ENCODE measurements at places on chromosomes 16 and 17.

- no peak for DNase-seq
Observed at GRCh38 chr17:56624912-56625311, 31.4 kb downstream of the NOG start.

- DNase-seq: no peak
Observed at GRCh38 chr17:45428931-45429338, 3.7 kb downstream of the ARHGAP27 start.

DNA sequence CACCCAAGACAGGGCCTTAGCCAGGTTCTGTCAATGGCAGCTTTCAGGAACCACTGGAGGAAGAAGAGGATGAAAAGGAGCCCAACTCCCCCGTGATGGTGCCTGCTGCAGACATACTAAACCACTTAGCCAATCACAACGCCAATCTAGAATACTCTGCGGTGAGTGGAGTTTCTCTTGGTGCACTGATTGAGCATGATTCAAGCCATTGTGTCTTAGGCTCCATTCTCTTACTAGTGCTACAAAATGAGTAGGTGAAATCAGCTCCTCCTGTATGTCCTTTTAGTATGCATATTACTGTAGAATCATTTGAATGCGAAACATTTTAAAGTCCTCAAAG, 1.4 kb downstream of the SETD6 start:
- DNase-seq: no peak

- peak; percentile 72 for DNase-seq
Observed at GRCh38 chr17:82528484-82529265, 9.1 kb downstream of the FOXK2 start.

DNA sequence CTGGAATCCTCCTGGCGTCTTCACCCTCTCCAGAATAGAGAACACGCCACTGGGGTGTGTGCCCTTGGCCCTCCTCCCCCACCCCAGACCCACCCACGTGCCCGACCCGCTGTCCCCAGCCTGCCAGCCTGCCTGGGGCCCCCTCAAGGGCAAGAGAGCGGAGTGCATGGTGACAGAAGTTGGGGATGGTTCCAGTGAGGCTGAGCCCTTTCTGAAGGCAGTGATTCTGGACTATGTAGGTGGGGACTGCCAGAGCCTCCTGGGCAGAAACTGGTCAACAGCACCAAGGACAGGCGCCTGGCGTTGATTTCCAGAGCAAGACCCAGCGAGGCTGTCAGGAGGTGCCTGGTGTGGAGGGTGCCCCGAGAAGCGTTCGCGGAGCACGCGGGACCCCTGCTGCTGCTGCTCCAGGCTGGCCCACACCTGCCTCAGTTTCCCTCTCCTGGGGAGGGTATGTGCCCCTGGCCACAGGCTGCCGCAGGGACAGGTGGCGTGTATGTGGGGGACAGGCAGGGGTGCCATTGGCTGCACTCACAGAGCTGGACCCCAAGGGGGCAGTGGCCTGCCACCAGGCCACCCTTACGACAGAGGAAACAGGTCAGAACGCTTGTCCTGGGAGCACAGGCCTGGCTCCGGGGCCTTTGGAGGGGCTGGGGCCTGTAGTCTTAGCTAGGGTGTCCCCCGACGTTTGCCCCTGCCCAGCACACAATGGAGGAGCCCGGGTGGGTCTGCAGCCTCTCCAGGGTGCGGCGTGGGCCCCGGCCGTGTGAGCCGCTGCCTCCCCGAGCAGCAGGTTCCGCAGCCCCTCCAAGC, 1.2 kb downstream of the SSTR5 start:
- no peak for DNase-seq

DNA sequence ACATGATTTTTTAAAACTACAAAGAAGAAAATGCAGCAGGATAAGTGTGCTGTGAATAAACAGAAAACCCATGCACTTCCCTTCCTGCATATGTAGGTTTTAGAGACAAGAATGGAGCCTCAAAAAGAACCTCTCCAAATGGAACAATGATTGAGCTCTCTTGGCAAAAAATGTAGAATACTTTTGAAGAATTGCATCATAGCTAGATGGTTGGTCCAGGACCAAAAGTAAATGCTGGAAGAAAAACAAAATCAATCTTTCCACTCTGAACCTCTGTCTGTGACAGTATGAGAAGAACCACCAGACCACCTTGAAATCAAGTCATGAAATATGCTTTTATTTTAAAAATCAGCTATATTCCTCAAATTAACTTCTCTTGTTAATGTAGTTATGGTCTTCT, 17.5 kb downstream of the HELZ start:
- no peak for DNase-seq

GRCh38 chr17:53607475-53607874, 215.3 kb upstream of the KIF2B start:
- DNase-seq: no peak

DNA sequence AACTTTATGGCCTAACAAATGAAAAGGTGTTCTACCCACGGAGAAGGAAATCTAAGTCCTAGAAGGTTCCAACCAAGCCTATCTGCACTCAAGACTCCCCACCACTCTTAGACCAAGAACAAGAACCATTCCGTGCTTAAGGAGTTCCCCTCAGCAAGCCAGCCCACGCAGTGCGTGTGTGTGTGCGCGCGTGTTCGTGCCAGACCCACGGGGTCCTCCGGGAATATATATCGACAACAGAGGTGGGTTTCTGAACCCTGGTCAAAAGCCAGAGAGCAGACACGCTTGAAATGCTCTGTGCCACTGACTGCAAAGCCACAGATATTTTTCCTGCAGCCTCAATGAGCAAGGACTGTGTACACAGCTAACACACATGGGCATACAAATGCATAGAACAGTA, 70.7 kb downstream of the SLC39A11 start:
- DNase-seq: no peak

GRCh38 chr16:49838441-49839016, 17.4 kb downstream of the ZNF423 start:
- no peak for DNase-seq

DNA sequence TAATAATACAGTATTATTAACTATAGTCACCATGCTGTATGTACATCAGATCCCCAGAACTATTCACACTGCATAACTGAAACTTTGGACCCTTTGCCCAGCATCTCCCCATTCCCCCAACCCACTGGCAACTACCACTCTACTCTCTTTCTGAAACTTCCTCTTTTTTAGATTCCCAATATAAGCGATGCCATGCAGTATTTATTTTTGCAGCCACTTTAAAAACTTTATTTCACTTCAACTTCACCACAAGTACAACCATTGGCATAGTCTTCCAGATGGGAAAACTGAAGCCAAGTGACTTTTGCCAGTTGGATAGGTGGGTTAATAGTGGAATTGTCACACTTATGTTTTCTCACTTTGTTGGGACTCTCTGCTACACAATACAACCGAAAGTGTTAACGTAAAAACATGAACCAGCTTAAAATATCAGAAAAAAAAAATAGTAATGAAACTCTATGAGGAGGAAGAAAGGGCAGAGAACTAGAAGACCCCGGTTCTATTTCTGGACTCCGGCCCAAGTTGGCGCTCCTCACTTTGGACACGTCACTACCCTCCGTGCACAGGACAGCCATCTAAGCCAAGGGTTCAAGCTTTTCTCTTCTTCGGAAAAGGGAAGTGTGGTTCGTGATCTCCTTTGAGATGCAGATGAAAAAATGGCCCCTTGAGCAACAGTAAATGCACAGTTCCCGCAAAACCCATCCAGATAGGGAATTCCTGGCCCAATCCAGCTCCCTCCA, 743 bp downstream of the SHCBP1 start:
- DNase-seq: no peak

GRCh38 chr17:2406903-2407790, 6.3 kb upstream of the MNT start:
- no peak for DNase-seq

DNA sequence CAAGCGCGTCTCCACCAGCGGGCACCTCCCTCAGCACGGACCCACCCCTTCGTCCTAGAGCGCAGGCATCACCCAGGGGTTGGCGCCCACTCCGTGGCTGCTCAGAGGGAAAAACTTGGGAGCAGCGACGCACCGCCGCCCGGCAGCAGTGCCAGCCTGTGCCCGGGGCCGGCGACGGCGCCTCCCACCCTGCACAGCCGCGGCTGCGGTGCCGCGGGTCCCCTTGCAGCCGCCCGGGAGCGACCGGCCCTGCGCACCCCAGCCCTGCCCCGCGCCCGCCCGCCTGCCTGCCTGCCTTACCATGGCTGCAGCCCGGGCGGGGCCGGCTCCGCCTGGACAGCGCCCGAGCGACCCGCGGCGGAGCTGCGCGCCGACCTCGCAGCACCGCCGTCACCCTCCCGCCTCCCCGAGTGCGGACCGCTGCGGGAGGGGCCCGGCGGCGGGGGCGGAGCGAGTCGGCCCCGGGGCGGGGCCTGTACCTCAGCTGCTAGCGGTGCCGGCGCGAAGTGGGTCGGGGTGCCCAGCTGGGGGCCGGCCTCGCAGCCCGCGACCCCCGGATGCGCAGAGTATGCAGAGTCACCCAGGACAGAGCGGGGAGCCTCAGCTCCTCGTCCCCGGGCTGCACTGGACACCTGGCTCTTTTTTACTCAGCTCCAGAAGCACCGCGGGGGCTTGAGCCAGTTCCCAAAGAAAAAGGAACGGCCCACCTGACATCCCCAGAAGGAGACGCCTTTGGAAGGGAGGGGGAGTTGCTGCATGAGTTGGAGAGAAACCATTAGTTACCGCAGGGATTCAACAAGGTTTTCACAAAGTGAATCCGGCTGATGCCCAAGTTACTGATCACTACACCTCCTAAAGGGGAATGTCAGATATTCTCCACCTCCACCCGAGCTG, 17.5 kb upstream of the MTMR4 start:
- DNase-seq: peak; percentile 82

GRCh38 chr17:46943501-46944393, 20.8 kb downstream of the GOSR2 start:
- DNase-seq: no peak
